ENCODE measurements at places on chromosomes 4 and X.

GRCh38 chr4:81811562-81812293, 340.0 kb upstream of the RASGEF1B start:
- no peak for DNase-seq

- no peak for DNase-seq
These were observed 23.5 kb downstream of the NLGN3 start for GRCh38 chrX:71168134-71168533.

- DNase-seq = no peak
These were observed 8.9 kb upstream of the HAND2 start for GRCh38 chr4:173538909-173539445.

DNA sequence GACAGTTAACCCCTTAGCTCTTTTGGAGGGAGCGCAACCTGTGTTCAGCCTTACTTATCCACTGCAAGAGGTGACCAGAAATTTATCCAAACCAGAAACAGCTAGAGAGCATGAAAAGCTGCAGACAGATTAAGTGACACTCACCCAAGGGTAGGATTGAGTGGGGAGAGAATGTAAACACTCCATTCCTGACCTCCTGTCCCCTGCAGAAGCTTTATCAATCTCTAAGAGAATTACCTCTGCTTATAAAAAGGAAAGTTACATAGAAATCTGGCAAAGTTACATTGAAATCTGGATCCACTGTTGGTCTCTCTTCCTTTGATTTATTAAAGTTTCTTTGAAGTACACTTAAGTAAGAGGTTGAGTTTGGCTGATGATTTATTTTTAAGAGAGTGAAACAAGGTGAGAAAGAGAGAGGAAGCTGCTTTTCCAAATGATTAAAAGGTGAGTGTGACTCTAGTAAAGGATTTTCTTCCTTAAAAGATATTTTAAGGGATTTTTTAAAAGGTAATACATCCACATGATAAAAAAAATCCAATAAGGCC, 112.3 kb downstream of the ANAPC4 start:
- no peak for DNase-seq

DNA sequence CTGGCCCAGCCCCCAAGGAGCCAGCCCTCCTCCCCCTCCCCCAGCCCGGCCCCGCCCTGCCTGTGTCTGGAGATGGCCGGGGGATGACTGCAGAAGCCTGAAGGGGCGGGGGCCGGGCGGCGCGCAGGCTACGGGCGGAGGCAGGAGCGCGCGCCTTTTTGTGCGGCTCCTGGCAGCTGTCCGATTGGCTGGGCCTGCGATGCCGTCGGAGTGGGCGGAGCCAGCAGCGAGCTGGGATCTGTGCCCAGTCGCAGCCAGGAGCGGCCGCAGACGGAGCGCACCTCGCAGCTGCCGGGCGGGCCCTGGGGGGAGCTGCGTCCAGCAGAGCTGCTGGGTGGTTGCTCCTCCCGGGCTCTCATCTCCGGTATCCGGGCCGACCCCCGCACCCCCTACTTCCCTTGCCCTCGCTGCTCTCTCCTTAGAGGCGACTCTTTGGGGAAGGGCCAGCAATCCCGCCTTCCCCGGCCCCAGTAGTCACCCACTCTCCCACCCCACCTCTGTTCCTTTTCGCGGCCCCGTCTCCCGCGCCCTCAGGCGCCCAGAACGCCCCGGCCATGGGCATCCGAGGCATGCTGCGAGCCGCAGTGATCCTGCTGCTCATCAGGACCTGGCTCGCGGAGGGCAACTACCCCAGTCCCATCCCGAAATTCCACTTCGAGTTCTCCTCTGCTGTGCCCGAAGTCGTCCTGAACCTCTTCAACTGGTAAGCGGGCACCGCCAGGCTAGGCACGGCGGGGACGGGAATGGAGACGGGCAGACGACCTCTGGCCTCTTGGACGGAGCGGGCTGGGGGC, at the start of gene GABRQ:
Gene GABRQ (plus strand): TSS at position 247 of the 794 bp plus-strand sequence. CDS start 308 bp downstream, at position 555.
- no peak for DNase-seq

GRCh38 chr4:2069161-2069971, 10.2 kb downstream of the NAT8L start:
- no peak for DNase-seq

- DNase-seq = no peak
These were observed 109.6 kb upstream of the STIM2 start for GRCh38 chr4:26751004-26751403.

- DNase-seq = no peak
These were observed 1943.9 kb upstream of the IGFBP7 start for GRCh38 chr4:59054086-59054485.

- no peak for DNase-seq
These were observed 31.5 kb downstream of the TMEM271 start for GRCh38 chr4:544386-545105.

- DNase-seq = no peak
These were observed 3.6 kb upstream of the GPR173 start for GRCh38 chrX:53044995-53045394.

GRCh38 chr4:23911675-23912455, 22.0 kb upstream of the PPARGC1A start:
- DNase-seq = no peak

- DNase-seq = no peak
These were observed 120.6 kb downstream of the REELD1 start for GRCh38 chr4:146334862-146335449.

GRCh38 chr4:61182915-61183314, 17.2 kb upstream of the ADGRL3 start:
- no peak for DNase-seq

Data from activated CD8-positive, alpha-beta memory T cell treated with anti-CD3 and anti-CD28 coated beads for 1 hour (primary cell).